ENCODE measurements at places on chromosomes 16 and 17.

DNA sequence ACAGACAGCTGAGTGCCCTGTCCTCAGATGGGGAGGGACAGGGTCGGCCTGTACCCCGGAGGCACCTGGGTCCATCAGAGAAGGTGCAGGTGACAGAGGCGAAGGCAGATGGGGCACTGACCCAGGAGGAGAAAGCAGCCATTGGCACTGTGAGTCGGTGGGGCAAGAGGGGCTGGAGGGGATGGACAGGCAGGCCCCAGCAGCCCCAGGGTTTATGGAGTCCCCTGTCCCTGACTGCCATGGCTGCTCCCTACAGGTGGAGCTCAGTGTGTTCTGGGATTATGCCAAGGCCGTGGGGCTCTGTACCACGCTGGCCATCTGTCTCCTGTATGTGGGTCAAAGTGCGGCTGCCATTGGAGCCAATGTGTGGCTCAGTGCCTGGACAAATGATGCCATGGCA lies 32.1 kb downstream of the ANKRD40 start:
- DNase-seq, result no peak

- no peak for DNase-seq
Measured at GRCh38 chr16:46932802-46933201, 40.7 kb downstream of the DNAJA2 start.

- DNase-seq, result no peak
Measured at GRCh38 chr16:13994239-13995106, 74.5 kb downstream of the ERCC4 start.

GRCh38 chr16:8989099-8989878 lies 25.6 kb upstream of the USP7 start:
- DNase-seq, result no peak

DNA sequence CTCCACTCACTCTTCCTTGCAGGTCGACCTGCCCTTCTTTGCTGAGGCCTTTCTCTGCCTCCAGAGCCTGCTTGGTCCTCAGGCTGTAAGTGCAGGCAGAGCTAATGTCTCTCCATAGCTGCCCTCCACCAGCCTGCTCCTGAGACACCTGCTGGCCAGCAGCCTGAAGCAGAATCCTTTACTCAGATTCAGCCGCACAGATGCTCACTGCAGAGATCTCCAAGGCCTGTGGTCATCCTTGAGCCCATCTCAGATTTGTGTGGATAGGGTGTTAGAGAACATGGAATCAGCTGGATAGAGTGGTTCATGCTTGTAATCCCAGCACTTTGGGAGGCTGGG lies 11.5 kb downstream of the DEXI start:
- no peak for DNase-seq

DNA sequence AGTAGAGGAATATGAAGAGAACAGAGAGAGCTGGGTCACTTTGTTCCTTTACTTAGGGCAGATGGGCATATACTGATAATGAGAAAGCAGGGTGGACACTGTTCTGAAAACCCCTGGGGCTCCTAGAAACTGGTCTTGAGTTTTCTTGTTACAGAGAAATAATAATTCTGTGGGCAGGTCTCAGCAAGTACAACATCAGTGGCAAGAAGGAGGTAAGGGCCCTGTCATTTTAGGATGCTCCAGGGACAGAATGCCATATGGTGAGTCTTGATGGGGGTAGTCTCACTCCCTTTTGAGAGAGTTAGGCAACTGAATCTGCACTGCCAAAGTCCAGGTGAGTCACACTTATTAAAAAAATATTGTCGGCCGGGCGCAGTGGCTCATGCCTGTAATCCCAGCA lies 102.3 kb downstream of the KCNJ2 start:
- DNase-seq, result no peak

DNA sequence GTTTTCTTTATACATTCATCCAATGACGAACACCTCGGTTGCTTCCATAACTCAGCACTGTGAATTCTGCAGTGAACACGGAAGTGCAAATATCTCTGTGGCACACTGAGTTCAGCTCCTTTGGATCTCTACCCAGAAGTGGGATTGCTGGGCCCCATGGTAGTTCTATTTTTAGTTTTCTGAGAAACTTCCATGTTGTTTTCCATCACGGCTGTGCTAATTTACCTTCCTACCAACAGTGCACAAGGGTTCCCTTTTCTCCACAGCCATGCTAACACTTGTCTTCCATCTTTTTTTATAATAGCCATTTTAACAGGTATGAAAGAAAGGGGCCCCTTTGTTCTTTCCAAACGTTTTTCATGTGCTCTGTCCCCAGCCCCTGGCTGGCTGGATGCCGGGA lies 30.2 kb upstream of the CBLN1 start:
- no peak for DNase-seq

GRCh38 chr17:59669944-59670343 lies 37.3 kb downstream of the PTRH2 start:
- DNase-seq, result no peak

- DNase-seq, result no peak
Measured at GRCh38 chr16:54582631-54583250, 296.2 kb upstream of the IRX3 start.

DNA sequence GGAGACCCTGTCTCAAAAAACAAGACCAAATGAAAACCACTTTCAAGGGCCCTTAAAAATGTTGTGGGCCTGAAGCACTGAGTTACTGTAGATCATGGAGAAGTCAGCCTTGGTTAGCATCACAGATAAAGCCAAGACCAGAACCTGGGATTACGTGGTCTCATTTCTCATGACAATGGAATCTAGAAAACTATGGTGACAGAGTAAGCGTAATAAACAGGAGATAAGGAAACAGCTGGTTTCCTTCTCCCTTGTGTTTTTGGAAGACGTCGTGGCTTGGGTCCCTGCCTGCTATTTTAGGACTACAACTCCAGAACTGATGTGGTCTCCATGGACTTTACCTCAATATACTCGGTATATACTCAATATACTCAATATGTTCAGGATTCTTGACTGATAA lies 180.7 kb upstream of the ZFHX3 start:
- DNase-seq, result no peak

DNA sequence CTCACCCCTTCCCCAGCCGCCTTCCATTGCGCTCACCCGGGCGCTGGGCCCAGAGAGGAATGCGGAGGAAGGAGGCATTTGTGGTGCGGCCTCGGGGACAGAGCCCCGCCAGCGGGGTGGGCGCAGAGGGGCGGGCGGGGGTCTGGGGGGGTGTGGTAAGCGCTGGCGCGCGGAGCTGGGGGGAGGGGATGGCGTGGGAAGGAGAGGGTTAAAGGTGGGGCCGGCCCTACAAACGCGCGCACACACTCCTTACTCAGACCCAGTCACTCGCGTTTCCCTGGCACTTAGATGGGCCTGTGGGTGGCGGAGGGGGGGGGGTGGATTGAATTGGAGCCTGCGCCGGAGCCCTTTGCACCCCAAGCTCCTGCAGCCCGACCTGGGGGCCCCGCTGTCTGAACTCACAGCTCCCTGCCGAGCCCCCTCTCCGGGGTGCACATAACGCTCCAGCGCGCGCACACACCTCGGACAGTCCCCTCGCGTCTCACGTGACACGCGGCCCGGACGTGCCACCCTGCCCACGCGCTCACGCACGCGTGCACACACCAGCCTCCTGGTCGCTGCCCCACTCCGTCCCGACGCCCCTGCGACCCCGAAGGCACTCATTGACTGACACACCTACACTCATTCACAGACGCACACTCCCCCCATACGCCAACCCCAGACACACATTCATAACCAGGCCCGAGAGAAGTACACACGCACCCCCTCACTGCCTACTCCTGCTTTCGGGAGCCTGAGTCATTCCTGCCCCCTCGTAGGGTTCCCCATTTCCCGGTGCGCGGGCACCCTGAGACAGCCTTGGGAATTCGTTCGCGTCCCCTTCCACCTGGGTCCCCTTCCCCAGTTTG lies 844 bp downstream of the TBKBP1 start:
- DNase-seq, result no peak

DNA sequence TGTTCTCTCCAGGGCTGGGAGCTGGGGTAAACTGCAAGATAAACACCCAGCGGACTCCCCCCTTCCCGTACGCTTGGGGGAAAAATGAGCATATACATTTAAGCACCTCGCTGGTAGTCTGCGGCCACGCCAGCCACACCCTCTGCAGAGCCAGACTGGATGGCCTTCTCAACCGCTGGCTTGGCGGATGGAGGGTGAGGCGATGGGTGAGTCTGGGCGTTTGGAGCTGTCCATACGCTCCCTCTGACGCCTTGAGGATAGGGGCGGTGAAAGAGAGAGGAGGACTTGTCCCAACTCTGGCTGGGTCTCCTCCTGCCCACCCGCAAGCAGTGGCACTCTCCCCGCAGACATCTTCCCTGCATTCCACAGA lies 1.0 kb downstream of the ITGA3 start:
- no peak for DNase-seq
